A375 (cell line): ENCODE measurements at places on chromosomes 1 and 21. TPM values are rescaled to one million over a fixed set of nuclear protein-coding genes. Genes with fewer than 3 reads are reported as not detected.

Gene LCE3E
- not detected in 2 replicates for total RNA-seq

Gene ENSA
- 171 and 181 TPM in 2 replicates for total RNA-seq

Gene OR6Y1
- total RNA-seq = not detected in 2 replicates

Gene CFAP107
- not detected in 2 replicates for total RNA-seq

Gene RYR2
- 8.0 and 9.2 TPM in 2 replicates for total RNA-seq

Gene LCE2A
- not detected in 2 replicates for total RNA-seq

Gene CLDN8
- total RNA-seq = not detected in 2 replicates

Gene FNDC10
- total RNA-seq = 3.6 and 6.1 TPM in 2 replicates

Gene CD244
- total RNA-seq = not detected in 2 replicates

Gene PCP4
- total RNA-seq = not detected in 2 replicates

Gene NCF2
- 0.05 and 0.19 TPM in 2 replicates for total RNA-seq

Gene WDR64
- not detected in 2 replicates for total RNA-seq

Gene GNG4
- total RNA-seq = 16.3 and 23.9 TPM in 2 replicates

Gene TNNI3K
- total RNA-seq = 0.23 TPM in 1 of 2 replicates, not detected in the other

Gene SLC22A15
- 4.6 and 4.7 TPM in 2 replicates for total RNA-seq

Gene PGLYRP4
- not detected in 2 replicates for total RNA-seq

Gene AMY1C
- total RNA-seq = not detected in 2 replicates

Gene CFHR1
- 0.58 and 1.1 TPM in 2 replicates for total RNA-seq

Gene S100A6
- total RNA-seq = 2,053 and 2,077 TPM in 2 replicates

Gene CFHR3
- 0.19 and 0.93 TPM in 2 replicates for total RNA-seq

Gene PTPRF
- 48.7 and 58.2 TPM in 2 replicates for total RNA-seq

Gene KCNJ6
- 0.03 and 0.04 TPM in 2 replicates for total RNA-seq

Gene PKLR
- total RNA-seq = 0.03 TPM in 1 of 2 replicates, not detected in the other

Gene AMY1B
- total RNA-seq = not detected in 2 replicates

Gene LEPR
- 2.3 and 3.0 TPM in 2 replicates for total RNA-seq

Gene ZBTB8A
- total RNA-seq = 1.5 TPM in 2 replicates

Gene ARHGEF16
- 0.05 TPM in 1 of 2 replicates, not detected in the other for total RNA-seq

Gene COL16A1
- total RNA-seq = 53.0 and 59.6 TPM in 2 replicates

Gene MX2
- 58.7 and 63.4 TPM in 2 replicates for total RNA-seq

Gene PLEKHO1
- 19.2 and 27.2 TPM in 2 replicates for total RNA-seq

Gene PRAMEF12
- total RNA-seq = not detected in 2 replicates

Gene DHCR24
- 78.6 and 86.3 TPM in 2 replicates for total RNA-seq

Gene OPRD1
- 6.7 and 6.9 TPM in 2 replicates for total RNA-seq

Gene PRAMEF20
- total RNA-seq = not detected in 2 replicates

Gene MCM3AP
- total RNA-seq = 57.9 and 60.6 TPM in 2 replicates

Gene PDPN
- 0.80 TPM in 1 of 2 replicates, not detected in the other for total RNA-seq

Gene FNDC5
- 0.23 TPM in 1 of 2 replicates, not detected in the other for total RNA-seq

Gene COL6A1
- 93.3 and 98.2 TPM in 2 replicates for total RNA-seq

Gene KRTAP12-2
- not detected in 2 replicates for total RNA-seq

Gene KIF26B
- 0.13 and 0.45 TPM in 2 replicates for total RNA-seq

Gene DNAI4
- not detected in 2 replicates for total RNA-seq

Gene ZBTB8B
- 0.13 and 0.15 TPM in 2 replicates for total RNA-seq

Gene FAM131C
- 0.79 and 1.5 TPM in 2 replicates for total RNA-seq

Gene ARHGEF10L
- 4.1 and 4.6 TPM in 2 replicates for total RNA-seq

Gene CA14
- total RNA-seq = not detected in 2 replicates

Gene SLC9C2
- total RNA-seq = 0.41 TPM in 1 of 2 replicates, not detected in the other

Gene SFT2D2
- 38.2 and 44.0 TPM in 2 replicates for total RNA-seq

Gene SHISA4
- total RNA-seq = 36.1 and 49.3 TPM in 2 replicates

Gene SH2D5
- 1.7 and 2.8 TPM in 2 replicates for total RNA-seq

Gene FCRL4
- not detected in 2 replicates for total RNA-seq

Gene RPTN
- total RNA-seq = not detected in 2 replicates

Gene PKNOX1
- 19.3 and 22.7 TPM in 2 replicates for total RNA-seq

Gene RGS7
- 2.8 and 4.0 TPM in 2 replicates for total RNA-seq

Gene DNAJC6
- 7.8 and 8.2 TPM in 2 replicates for total RNA-seq

Gene PLEKHA6
- total RNA-seq = 0.53 and 4.7 TPM in 2 replicates

Gene LCA5L
- total RNA-seq = 0.90 and 1.3 TPM in 2 replicates
